ENCODE measurements at places on chromosomes 7 and 10. TPM values are rescaled to one million over a fixed set of nuclear protein-coding genes. Genes with fewer than 3 reads are reported as not detected.

Gene OPN4
- total RNA-seq: not detected

DNA sequence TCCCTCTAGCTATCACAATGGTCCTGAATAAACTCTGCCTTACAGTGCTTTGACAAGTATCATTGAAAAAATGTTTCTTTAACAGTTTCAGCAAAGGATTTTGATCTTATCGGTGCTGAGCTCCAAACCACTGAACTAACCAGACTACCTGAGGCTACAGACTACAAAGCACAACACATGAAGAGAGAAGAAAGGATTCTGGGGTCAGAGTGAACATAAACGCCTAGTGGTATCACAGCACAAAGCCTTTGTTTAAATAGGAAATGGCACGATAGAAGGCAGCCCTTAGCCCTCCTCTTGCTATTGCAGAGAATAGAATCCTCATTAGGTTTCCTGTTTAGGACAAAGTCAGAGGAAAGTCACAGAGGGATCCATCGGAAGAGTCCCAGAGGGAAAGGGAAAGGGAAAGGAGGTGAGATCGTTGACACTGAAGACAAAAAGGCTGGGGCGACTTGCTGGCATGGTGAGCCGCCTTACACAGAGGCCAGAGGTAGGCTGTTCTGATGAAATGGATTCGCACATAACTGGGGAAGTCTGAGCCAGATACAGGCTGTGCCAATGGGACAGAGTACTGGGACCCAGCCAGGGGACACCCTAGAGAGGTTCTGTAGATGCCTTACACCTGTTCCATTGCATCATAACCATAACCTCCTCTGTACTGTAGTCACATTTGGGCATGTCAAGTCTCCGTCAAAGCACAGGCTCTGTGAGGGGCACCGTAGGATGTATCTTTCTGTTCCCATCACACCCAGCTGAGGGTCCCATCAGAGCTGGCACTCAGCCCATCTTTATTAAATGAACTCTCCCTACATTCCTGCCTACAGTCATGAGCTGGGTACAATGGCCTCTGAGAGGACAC, 71.5 kb downstream of the XPNPEP1 start:
- H3K36me3 ChIP-seq: no peaks in the 10 kb centered on the region
- no peak for DNase-seq
- no peaks in the 10 kb centered on the region for H3K4me1 ChIP-seq
- no peak overlapping the region for H3K27ac ChIP-seq
- H3K27me3 ChIP-seq: no peaks in the 10 kb centered on the region

DNA sequence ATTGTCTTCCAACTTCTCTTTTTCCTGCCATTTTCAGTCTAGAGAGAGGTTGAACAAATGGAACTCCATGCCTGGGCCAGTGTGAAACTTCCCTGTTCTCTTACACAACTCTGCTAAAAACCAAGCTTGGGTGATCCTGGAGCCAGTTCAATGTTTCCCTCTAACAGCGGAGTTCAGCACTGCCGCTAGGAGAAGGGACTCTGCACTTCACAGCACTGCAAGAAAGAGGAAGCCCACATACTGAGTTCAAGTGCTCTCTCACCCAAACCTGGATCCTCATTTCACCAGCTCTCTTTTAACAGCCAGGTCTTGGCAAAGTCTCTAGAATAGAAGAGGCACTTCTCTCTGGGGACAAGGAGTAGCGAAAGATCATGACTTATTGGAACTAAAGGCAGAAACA, 18.8 kb downstream of the FOXI2 start:
- H3K4me3 ChIP-seq: no peak overlapping the region
- H3K36me3 ChIP-seq: no peaks in the 10 kb centered on the region
- H3K27me3 ChIP-seq: no peaks in the 10 kb centered on the region
- no peak overlapping the region for H3K27ac ChIP-seq
- DNase-seq: no peak

DNA sequence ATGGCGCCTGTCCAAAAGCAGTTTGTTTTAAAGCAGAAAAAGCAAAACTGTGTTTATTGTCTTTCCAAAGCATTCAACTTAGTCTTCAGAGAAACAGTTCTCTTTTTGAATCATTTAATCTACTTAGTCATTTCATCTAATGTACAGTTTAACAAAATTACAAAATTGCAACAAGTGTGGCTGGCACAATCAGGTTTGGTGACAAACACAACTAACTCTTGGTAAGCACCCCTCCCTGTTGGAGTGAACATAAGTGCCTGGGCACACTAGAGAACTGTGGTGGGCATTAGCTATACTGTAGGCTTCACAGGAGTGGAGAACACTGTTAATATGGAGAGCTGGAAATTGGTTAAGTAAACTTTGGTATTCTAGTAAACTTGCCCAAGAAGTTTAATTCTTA, 6.9 kb downstream of the CREM start:
- no peaks in the 10 kb centered on the region for H3K4me1 ChIP-seq
- no peaks in the 10 kb centered on the region for H3K27me3 ChIP-seq
- no peaks in the 10 kb centered on the region for H3K36me3 ChIP-seq
- no peak overlapping the region for H3K4me3 ChIP-seq
